Activated naive CD4-positive, alpha-beta T cell treated with anti-CD3 and anti-CD28 coated beads, Interleukin-2, amount 50 U/mL, for 16 hours (primary cell): ENCODE measurements at places on chromosomes 11 and 22.

DNA sequence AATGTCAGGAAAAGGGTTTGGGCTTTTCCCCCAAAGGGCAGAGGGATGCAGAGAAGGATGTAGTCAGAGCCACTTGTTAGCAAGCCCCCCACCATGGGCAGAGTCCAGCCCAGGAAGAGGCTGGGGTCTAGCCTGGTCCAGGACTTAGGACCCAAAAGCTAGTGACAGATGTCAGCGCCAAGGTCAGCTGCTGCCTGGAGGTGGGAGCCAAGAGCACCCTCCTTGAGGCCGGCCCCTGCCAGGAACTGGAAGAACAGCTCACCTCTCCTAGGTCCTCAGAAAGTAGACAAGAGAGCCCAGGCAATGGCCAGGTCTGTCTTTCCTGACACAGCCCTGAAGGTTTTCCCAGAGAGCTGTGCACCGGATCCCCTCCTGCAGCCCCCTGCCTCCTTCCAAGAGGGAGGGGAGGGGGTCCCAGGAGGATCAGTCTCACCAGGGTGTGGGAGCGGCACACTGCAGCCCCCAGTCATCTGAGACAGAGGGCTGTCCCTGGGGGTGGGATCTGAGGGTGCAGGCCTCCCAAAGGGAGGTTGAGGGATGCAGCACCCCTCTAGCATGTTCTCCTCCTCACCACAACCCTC lies 14.6 kb upstream of the ARHGEF17 start:
- DNase-seq, result no peak

- no peak for DNase-seq
Observed at GRCh38 chr11:74280494-74280893, 30.9 kb downstream of the P4HA3 start.

DNA sequence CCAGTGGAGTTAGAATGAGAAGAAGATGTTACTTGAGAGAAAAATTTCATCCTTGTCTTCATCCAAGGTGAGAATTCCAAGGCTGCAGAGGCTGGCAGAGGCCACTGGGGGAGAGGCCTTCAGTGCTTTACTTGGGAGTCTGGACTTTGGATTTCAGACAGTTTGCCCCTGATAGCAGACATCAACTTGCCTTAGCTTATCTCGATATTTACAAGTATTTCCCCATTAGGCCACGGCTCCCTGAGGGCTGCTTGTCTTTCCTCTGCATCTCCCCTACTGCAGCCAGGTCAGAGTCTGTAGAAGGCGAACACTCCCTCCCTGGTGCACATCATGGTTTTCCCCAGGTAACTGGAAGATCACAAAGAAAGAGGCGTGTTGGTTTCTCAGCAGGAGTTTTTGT lies 29.9 kb upstream of the BSX start:
- DNase-seq, result no peak

GRCh38 chr11:116130122-116130521 lies 625.9 kb upstream of the CADM1 start:
- no peak for DNase-seq

DNA sequence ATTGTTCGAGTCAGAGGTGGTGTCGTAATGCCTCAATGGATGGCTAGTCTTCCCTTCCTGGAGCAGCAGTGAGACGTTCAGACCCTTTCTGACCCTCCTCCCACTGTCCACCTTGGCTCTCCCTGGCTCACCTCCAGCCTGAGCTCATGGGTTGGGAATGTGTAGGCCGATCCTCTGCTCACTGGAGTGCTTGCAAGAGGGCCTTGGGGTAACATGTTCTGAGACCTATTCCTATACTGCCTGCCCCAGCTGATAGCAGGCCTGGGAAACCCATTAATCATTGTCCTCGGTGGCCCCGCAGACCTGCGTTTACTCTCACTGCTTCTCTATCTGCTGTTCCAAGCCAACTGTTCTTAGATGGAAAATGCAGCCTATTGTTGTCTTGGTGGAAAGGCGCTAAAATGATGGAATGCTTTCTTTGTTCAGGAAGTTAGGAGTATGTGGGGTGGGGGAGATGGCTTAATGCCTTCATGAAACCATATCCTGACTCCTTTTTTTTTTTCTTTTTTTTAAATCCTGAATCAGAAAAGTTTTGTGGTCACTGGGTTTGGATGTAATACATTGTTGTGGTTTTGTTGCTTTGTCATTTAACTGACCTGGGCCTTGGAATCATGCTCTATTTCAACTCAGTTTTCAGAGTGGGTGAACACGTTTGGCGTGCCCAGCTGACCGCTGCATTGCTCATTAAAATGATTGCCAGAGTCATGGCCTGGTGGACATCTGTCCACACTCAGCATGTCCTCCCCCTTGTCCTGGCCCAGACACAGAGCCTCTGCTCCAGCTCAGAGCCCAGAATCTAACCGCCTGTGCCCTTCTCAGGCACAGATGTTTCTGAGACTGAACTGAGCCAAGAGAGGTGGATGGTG lies 72.5 kb downstream of the MICAL2 start:
- no peak for DNase-seq

GRCh38 chr11:2933375-2934020 lies 4.3 kb upstream of the PHLDA2 start:
- peak; percentile 7 for DNase-seq

DNA sequence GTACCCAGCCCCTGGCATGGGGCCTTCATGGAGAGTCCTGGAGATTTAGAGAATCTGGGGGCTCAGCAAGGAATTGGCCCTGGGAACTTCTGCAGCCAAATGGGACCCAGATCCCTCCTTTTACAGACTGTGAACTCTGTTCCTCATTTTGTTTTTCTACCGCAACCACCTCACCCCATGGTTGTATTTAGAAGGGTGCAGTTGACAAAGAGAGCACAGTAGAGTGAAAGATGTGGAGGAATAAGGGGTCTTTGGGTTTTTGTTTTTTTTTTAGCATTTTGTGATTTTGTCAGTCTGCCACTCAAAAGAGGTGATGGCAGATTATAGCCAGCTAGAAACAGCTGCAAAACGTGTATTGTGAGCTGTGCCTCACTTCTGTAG lies 1.9 kb downstream of the ZNF74 start:
- DNase-seq, result no peak

GRCh38 chr11:72602250-72602904 lies 71.8 kb downstream of the PDE2A start:
- no peak for DNase-seq

DNA sequence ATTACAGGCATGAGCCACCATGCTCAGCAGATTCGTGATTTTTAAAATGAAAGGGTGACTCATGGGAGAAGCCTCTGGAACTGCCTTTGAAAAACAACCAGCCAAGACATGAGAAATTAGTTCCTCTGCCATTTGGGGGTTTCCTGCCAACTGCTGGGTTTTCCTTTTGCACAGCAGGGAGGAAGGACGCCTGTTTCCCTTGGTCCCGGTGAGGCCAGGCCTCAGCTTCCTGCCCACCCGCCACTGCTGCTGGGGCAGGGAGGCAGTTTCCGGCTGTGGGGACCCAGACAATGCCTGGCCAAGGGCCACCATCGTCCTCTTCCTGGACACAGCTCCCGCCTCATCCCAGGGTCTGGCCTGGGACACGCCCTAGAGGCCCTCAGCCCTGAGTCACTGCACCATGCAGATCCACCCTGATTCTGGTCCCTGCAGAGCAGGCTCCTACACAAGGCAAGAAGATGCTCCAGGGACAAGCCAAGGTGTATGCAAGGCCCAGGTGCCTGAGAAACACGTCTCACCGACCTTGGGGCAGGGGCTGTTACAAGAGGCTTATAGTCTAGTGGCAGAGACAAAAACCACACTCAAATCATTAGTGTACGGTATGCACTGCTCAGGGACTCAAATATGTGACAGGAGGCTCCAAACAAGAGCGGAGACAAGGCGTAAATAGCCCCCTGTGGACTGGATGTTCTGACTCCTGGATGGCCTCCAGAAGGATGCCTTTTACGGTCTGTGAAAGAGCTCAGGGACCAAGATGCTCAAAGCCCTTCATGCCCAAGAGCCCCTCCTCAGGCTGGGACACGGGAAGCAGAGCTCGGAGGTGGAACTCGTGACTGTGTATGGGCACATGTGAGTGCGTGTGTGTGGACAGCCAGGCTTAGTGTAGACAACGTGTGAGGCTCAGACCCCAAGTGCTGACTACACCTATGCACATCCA lies 10.0 kb downstream of the PPM1F start:
- DNase-seq, result no peak

DNA sequence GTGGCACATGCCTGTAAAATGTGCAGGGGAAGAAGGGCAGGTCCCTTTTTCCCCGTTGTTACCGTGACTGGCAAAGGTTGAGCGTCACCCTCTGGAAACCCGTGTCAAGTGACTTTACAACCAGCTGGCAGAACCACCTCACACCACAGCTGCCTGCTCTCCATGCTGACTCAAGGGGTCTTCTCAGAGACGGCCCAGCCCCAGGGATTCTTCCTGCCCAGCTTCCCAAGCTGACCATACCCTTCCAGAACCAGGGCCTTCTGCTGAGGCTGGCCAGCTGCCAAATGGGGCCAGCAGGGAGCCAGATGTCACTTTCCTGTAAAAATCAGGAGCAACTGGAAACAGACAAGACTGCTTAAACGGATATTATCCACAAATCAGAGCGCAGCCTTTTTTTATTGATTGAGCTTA lies 6.3 kb downstream of the PC start:
- no peak for DNase-seq

- DNase-seq, result no peak
Observed at GRCh38 chr22:45976254-45977002, 534 bp downstream of the WNT7B start.

DNA sequence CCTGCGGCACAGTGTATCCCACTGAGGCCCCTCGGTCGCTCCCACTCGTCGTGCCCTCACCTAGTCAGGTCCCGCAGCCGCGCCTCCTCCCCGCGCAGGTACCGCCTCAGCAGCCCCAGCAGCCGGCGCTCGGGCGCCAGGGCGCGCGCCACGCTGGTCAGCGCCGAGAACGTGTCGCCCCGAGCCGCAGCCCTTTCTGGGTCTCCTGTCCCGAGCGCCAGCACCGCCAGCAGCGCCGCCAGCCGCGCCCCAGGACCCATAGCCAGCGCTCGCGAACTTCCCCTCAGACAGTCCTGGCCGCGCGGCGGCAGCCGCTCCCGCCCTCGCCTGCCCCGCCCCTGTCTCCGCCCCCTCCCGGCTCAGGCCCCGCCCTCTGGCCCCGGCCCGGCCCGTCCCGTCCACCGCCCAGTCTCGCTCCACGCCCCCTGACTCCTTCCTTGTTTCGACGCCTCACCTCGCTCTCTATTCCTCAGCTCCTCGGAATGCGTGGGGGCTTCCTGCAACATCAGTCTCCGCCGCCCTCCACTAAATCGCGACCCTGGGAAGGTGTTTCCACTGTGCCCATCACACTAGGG lies at the start of gene P4HA3:
TSS of gene P4HA3 (minus strand) at position 289 of the 575 bp plus-strand sequence. CDS start at position 260, 29 bp downstream.
- DNase-seq, result peak; percentile 48

- DNase-seq, result no peak
Observed at GRCh38 chr22:38704654-38705234, 1.0 kb upstream of the GTPBP1 start.
